HuH-7.5 (cell line): ENCODE measurements at places on chromosomes 12 and 14.

DNA sequence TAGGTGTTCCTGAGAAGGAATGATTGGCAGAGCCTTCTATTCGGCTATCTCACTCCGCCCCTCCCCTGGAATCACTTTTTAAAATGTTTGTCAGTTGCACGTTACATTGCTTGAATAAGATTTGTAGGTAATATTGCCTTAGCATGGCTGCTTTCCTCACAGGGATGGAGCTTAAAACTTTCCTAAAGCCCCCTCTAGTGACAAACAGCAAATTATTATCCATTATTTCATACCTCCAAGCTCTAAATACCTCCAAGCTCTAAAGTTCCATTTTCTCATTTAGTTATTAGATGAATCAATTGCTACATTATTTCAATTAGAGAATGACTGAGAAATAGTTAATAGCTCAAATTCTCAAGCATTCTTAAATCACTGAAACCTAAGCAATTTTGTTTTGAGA is 5.1 kb upstream of the SPATA7 start:
- DNase-seq = no peak

DNA sequence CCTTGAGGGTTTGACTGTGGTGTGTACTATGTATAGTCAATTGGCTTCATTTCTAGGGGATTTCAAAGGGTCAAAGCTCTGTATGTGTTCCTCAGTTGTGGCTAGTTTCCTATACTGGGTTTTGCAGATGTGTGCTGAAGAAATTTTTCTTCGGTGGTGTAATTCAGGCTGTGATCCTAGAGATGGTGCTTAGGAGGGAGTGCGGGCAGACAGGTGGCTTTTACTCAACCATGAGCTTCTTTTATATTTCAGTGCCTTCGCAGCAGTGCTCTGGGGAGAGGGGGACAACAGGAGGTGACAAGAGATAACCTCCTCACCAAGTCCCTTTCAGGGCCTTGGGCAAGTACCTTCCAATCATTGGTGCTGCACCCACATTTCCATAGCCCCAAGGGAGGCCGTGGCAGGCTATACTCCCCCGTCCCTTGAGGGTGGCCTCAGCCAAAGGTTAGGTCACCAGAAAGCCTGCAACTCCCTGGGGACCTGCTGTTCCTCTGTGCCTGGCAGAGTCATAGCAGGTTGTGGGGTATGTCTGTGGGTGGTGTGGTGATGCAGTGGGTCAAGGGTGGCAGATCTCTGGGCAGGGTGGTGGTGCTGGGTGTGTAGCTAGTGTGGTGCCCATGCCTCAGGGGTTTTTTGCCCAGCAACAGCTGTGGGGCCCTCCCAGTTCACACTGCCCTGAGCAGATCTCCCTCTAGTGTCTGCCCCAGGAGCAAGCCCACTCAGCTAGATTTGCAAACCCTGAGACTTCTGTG is 37.0 kb upstream of the TMX1 start:
- no peak for DNase-seq

DNA sequence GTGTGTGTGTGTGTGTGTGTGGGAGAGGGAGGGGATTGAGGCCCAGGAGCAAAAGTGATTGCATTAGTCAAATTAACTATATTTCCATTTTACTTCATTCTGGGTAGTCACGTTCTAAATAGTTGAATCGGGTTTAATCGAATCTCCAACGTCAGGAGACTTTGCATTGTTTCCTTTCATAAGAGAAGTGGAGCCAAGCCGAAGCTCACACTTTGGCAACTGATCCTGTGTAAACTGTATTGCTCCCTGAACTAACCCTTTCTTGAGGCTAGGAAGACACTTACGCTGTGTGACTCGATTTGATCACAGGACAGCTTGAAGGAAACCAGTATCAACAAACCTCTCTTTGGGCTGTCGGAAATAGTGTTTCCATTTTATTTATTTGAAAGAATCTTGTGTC is 363.4 kb upstream of the ATP2B1 start:
- no peak for DNase-seq

- no peak for DNase-seq
Observed at GRCh38 chr14:71799841-71800240, 132.4 kb upstream of the RGS6 start.

- DNase-seq = no peak
Observed at GRCh38 chr12:124543590-124544310, 23.7 kb downstream of the NCOR2 start.

GRCh38 chr12:49524660-49525324 is 14.0 kb upstream of the KCNH3 start:
- DNase-seq = no peak

DNA sequence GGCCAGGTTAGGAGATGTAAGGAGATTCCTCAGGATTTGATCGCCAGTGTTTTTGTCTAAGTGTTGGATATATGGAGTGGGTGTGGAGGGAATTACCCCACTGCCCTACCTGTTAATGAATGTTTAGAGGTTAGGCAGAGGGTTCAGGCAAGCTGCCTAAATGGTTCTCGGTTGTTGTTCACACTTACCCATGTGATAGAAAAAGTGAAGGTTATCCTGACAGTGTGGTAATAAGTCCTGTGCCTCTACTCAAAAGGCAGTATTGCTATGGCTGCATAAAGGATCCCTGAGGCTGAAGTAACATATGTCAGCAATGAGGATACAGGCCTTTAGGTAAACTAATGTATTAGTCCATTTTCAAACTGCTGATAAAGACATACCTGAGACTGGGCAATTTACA is 112.0 kb downstream of the GPHN start:
- no peak for DNase-seq
